ENCODE measurements at places on chromosomes 1 and 21. TPM values are rescaled to one million over a fixed set of nuclear protein-coding genes. Genes with fewer than 3 reads are reported as not detected.

Gene FMO2
- total RNA-seq = 34.6 TPM

Gene RBM11
- total RNA-seq = 1.5 TPM

Gene TMEM39B
- total RNA-seq = 3.0 TPM

Gene CYP4X1
- total RNA-seq = 8.4 TPM

Gene TMPRSS15
- not detected for total RNA-seq

GRCh38 chr1:167065471-167065870 is 24.7 kb downstream of the GPA33 start:
- ATAC-seq = no peak

DNA sequence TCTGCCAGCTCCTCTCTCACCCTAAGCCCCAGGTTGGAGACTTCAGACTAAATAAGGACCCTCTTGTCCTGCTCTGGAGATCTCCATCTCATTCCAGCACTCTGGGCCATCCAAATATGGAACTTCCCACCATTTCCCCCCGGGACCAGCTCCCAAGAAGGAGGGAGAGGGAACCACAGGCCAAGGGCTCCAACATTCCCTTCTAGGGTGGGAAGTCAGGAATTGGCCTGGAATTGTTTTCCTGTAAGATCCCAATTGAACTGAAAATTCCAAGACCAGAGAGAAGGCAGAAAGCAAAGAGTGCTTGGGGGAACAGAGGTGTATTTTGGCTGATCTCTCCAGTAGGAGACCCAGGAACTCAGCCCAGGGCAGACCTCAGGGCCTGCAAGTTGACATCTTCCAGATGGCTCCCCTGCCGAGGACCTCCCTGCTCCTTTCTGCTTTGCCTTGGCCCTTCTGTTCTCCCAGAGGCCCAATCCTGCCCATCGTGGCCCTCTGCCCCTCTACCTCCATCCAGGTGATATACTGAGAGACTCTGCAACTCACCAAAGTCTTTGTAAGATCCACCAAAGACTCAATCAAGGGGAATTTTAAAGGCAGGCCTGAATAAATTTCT is 14.9 kb downstream of the CSRP1 start:
- ATAC-seq = no peak

GRCh38 chr1:47940779-47941178 is 56.4 kb downstream of the TRABD2B start:
- ATAC-seq = no peak

DNA sequence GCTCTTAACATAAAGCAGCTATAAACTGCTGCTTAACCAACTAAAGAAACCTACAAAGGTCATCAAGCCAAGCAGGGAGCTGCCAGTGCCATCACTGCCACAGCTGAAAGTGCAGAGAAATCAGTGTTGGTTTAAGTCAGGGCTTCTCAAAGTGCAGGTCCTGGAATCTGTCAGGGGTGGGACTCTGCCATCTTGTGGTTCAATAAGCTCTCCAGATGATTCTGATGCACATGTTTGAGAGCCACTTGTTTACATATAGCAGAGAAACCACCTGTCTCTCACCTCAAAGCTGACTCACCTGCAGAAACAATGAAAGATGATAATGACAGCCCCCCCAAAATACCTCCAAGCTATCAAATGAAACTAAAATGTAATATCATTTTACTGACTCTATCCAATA is 49.3 kb downstream of the SH3GLB1 start:
- no peak for ATAC-seq

- no peak for ATAC-seq
Observed at GRCh38 chr21:35345954-35346353, 296.9 kb upstream of the RUNX1 start.

DNA sequence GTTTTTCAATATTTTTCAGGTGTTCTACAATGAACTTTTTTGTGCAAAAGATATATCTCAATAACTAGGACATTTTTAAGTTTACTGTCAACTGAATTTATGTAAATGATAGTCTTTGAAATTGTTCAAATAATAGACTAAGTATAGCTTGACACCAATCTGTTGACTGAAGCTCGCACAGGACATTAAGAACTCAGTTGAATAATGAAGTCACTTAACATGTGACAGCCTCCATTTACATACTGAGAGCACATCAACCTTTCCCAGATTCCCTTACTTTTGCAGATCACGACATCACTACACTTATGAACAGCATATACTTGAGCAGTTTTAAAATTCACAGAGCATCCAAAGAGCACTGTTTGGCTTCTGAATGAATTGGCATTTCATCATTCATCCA is 268.2 kb downstream of the LRRC7 start:
- ATAC-seq = no peak

GRCh38 chr1:228071839-228072657 is 10.5 kb upstream of the ARF1 start:
- ATAC-seq = no peak

DNA sequence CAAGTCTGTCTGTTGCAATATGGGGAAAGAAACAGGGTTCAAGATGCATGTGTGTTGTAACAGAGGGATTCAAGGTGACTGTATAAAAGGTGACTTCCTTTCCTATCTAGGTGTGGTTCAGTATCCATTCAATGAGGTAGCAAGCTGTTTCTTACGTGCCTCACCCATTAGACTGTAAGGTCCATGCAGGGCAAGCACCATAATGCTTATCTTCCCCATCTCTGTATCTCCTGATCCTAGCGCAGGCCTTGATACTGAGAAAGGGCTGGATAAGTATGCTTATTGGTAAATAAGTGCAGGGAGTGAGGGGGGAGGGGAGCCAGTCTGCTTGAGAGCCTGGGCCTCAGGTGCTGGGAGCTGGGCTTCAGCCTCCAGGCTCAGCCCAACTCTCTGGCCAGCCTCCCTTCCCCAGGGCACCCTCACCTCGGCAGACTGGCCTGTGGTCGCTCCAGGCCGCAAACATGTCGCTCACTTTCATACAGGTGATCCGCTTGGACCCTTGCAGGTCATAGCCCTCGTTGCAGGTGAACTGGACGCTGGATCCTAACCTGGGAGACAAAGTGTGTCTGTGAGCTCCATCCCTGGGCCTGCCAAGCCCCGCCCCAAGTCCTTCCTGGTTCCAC is 44.5 kb upstream of the HMGB4 start:
- ATAC-seq = no peak

GRCh38 chr1:14848625-14849024 is 250.1 kb downstream of the KAZN start:
- ATAC-seq = no peak

Data from gastroesophageal sphincter (tissue), 4 donors.